ENCODE measurements at places on chromosomes 11 and 22. TPM values are rescaled to one million over a fixed set of nuclear protein-coding genes. Genes with fewer than 3 reads are reported as not detected.

Gene DDX10
- 18.5 TPM for total RNA-seq

Gene MS4A6A
- not detected for total RNA-seq

Gene CYP2D6
- 0.33 TPM for total RNA-seq

Gene SHISA8
- not detected for total RNA-seq

Gene CCDC85B
- 118 TPM for total RNA-seq

Gene GRAMD4
- total RNA-seq: 37.3 TPM

Gene MS4A3
- total RNA-seq: not detected

Gene ANO9
- not detected for total RNA-seq

Gene UBASH3B
- total RNA-seq: 44.4 TPM

Gene SYT9
- not detected for total RNA-seq

Gene CST6
- total RNA-seq: 1.8 TPM

Gene RFPL3
- total RNA-seq: not detected

Gene RASSF7
- 1.5 TPM for total RNA-seq

Gene P2RX6
- 17.8 TPM for total RNA-seq

Gene NAV2
- 14.0 TPM for total RNA-seq

Gene DNAJB13
- total RNA-seq: not detected

Gene GNG3
- total RNA-seq: not detected

Gene MRGPRG
- not detected for total RNA-seq

Gene GAS2
- 0.77 TPM for total RNA-seq

Gene PLAAT5
- total RNA-seq: 0.50 TPM

Gene C11orf97
- total RNA-seq: not detected

Gene VSTM5
- total RNA-seq: 0.51 TPM

Gene FXYD2
- 0.33 TPM for total RNA-seq

Gene OR51I1
- 0.26 TPM for total RNA-seq

Gene GSTT2B
- total RNA-seq: 9.9 TPM

Gene RFPL2
- total RNA-seq: not detected

Gene PDE3B
- total RNA-seq: 11.2 TPM

Gene PLEKHB1
- 2.5 TPM for total RNA-seq

Gene OR8G1
- not detected for total RNA-seq

Gene DRD2
- not detected for total RNA-seq

Gene VPREB1
- total RNA-seq: not detected

Gene B3GAT1
- under 0.01 TPM for total RNA-seq

Gene TBX1
- not detected for total RNA-seq

Gene MISFA
- total RNA-seq: 0.51 TPM

Data from fibroblast of lung (primary cell).